ENCODE measurements at places on chromosomes 6 and 20.

GRCh38 chr6:130858054-130858453, 30.8 kb downstream of the SMLR1 start:
- no peak for DNase-seq

GRCh38 chr20:44496976-44497375, 21.3 kb downstream of the TTPAL start:
- no peak for DNase-seq

- no peak for DNase-seq
These were observed 4.3 kb downstream of the TMEM30A start for GRCh38 chr6:75280131-75280855.

DNA sequence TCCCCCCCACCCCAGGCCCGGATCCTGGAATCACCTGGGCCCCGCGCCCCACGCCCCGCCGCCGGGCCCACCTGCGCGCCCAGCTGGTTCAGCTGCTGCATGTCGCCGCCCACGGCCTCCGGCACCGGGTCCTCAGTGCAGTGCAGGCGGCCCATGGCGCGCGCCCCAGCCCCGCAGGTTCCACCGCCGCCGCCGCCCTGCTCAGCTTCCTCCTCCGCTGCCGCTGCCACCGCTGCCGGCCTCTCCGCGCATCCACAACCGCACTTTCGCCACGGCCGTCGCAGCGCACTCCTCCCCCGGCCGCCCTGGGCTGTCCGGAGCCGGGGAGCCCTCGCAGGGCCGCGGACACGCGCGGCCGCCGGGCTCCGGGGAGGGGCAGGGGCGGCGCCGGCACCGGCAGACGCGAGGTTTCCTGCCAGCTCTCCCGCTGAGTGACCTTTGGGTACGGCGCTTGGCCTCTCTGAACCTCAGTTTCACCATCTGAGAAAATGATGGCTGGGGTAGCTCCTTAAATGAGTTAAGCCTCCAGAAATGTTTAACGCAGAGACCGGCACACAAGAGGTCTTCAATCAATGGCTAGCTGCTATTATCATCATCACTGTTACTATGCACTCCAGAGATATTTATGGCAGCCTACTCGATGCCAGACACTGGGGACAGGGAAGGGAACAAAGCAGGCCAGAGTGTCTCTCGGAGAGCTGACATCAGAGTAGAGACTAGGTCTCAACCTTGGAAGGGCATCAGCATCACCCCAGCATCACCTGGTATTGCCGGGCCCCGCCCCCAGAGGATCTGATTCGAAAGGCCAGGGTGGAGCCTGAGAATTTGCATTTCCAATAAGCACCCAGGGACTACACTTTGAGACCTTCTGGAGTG, at the start of gene COMMD7:
COMMD7 (minus strand) TSS at position 231 of the 876 bp plus-strand sequence; CDS start at position 155, 76 bp downstream.
- peak; percentile 77 for DNase-seq

GRCh38 chr6:161204866-161205557, 68.8 kb downstream of the AGPAT4 start:
- DNase-seq: no peak

DNA sequence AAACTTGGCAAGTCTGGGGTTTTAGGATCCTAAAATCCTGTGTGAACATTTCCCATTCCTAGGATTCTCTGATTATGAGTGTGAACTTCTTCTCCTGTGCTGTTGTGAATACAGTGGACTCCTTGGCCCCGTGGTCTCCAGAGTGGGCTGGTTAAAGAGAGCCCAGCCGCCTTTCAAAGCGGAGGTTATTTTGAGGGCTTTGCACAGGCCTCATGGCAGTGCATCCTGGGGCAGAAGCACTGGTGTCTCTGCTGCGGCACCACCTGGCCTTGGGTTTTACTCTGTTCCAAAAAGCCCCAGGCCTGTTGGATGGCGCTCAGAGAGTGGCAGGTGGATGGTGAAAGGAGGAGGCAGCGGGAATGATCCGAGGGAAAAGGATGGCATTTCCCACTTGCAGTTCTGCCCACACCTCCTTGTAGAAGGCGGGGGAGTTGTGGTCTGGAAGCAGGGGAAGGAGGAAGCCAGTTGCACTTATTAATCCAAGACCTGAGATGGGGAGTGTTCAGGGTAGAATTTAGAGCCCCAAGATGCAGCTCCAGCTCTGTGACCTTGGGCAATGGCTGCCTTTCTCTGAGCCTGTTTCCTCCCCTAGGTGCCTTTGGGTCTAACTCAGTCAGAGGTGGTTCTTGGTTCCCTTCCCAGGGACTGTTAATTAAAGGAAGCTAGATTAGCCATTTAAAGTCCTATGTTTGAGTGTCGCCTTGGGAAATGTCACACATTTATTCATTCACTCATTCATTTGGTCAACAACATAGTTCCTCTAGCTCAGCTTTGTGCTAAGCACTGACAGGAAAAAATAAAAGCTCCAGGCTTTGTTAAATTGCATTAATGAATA, 22.4 kb downstream of the MMP24 start:
- DNase-seq: no peak

DNA sequence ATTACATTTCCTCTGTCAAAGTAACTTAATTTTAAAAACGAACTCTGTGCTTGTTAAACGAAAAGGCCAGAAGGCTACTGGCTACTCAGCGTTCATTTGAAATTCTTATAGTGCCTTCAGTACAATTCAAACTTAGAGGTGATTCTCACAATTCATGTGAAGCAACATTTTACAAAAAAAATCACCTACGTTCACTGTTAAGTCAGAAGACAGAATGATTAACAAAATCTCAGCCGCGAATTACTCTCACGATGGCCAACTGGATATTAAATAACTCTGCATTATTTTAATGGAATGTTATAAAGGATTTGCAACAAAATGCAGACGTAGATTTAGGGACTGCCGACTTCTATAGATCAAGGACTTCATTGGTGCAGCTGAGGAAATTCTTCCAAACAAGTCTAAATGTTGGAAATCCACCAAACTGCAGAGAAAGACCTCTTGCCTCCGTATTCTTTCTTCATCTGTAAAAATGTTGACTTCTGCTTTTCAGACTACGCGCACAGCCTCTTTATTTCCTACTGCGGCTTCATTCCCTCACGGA, 1.6 kb upstream of the QKI start:
- DNase-seq: no peak

- no peak for DNase-seq
These were observed 59.2 kb downstream of the STMND1 start for GRCh38 chr6:17161076-17161475.

DNA sequence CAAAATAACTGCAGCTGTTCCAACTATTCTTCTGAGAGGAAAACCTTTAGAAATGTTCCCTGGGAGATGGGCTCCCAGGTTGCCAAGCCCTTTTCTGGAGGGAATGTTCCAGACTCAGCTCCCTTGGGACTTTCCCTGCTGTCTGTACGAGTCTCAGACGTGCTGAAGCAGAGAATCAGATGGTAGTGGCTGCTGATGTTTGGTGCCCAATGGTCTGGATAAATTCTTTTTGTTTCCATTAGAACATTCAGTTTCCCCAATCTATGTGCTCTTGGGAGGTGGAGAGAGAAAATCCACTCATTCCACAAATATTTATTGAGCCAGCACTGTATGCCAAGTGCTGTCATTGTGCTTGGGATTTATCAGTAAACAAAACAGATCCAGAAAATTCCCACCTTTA, 40.0 kb downstream of the SNHG17 start:
- DNase-seq: no peak

DNA sequence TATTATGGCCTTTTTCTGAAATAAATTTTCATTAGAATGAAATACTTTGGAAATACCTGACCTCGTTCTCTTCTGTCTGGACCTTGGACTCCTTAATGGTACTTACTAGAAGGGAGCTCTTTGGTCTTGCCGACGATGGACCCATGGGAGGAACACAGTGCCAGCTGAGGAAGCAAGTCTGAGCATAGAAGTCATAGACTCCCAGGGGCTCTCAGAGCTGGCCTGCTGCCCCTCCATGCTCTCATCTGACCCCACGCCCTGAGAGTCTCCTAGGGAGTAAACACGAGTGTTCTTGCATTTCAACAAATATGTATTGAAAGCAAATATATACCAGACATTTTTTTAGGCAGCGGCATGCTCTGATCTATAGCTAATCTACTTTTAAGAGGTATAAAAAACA, 87.8 kb downstream of the PLEKHG1 start:
- no peak for DNase-seq

GRCh38 chr6:42028234-42029061, 21.9 kb upstream of the TAF8 start:
- DNase-seq: no peak

DNA sequence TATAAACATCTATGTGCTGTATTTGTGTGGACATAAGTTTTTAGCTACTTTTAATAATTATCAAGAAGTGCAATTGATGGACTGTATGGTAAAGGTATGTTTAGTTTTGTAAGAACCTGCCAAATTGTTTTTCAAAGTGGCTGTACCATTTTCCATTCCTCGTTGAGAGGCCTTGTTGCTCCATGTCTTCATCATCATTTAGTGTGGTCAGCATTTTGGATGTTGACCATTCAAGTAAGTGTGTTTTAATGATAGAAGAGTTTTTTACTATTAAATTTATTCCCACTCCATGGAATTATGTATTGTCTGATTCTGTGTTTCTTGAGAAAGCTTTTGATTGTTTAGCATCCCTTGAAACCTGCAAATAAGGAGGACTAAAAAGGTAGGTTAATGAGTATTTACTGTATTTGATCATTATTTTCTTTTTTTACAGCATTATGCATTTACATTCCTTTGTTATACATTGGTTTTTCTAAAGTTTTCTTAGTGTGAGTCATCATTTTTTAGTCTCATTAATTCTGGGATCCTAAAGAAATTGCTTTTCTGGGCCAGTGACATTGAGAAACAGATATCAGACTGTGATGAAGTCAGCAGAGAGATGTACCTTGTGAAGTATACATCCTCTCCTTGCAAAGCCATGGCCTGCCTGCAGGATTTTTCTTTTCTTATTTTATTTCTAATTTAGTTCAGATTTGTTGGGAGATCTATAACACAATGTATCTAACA, 312.8 kb upstream of the PTCHD4 start:
- no peak for DNase-seq

DNA sequence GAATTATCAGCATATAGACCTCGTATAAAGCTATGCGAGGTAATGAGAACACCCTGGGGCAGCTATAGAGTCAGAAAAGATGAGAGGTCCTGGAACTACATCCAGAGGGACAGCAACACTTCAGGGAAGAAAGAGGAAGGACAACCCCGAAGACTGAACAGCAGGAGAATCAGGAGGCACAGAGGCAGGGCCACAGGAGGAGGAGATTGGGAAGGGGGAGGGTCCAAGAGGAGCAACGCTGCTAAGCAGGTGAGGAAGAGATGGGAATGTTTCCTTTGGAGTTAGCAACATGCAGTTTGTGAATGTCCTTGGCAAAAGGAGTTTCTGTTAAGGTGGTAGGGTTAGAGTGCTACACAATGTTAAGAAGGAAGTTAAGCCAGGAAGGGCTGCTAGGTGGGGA, 79.5 kb upstream of the OLIG3 start:
- no peak for DNase-seq

- no peak for DNase-seq
These were observed 65.5 kb downstream of the TSHZ2 start for GRCh38 chr20:53037621-53038020.

GRCh38 chr6:30935018-30935417, 3.0 kb upstream of the SFTA2 start:
- no peak for DNase-seq

DNA sequence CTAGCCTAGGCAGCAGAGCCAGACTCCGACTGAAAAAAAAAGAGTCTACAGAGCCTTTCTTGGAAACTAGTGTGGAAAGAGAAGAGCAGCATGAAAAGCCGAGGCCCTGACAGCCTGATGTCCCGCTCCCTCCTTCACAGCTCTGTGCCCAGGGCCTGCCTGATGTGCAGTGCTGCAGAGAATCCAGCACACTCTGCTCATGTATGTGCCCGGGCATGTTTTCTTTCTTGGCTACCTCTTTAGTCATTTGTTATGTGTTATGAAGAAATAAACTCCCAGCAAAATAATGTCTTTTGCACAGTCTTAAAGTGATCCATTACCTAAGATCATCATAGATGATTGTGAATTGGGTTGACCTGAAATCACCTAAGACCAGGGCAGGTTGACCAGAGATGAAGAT, 78.1 kb upstream of the EZR start:
- peak; percentile 24 for DNase-seq

DNA sequence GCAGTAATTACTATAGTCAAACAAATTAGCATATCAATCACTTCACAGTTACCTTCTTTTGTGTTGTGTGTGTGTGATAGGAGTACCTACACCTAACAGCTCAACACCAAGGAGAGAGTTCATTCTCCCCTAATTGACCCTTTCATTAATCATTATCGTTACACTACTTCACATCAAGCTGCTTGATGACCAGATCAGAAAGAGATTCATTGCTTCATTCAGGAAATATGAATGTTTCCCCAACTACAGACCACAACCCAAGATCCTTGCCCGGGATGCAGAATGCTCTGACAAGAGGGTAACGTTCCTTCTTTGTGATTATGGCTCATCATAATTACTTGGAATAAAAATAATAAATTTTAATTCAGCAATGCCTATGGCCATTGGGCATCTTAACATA, 132.7 kb downstream of the PKHD1 start:
- no peak for DNase-seq

GRCh38 chr6:169783971-169784820, 32.8 kb downstream of the ERMARD start:
- peak; percentile 32 for DNase-seq

DNA sequence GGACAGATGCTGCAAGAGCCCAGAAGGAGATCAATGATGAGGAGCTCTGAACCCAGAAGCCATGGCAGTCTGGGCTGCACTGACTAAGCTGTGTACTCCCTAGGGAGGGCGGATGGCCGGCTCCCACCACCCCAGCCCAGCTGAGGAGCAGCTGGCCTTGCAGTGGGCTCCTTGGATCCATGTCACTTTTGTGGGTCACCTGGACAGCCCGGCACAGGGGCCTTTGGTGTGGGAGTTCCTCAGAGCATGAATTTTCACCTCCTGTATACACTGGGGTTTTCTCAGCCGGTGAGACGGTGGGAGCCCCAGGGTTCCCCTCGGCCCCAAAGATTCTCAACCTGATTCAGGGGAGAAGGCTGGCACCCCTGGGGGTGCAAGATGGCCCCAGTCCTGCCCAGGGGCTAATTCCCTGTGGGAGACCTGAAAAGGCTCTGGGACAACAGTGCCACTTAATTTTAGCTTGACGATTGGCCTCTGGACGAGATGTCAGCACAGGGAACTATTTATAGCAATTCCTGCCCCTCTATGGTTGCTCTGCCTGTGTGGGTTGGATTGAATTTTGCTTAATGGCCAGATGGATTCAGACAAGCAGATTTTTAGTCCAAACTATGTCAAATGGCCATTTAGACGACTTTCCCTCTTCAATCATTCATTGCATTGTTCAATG, 121.6 kb upstream of the PMEPA1 start:
- no peak for DNase-seq

DNA sequence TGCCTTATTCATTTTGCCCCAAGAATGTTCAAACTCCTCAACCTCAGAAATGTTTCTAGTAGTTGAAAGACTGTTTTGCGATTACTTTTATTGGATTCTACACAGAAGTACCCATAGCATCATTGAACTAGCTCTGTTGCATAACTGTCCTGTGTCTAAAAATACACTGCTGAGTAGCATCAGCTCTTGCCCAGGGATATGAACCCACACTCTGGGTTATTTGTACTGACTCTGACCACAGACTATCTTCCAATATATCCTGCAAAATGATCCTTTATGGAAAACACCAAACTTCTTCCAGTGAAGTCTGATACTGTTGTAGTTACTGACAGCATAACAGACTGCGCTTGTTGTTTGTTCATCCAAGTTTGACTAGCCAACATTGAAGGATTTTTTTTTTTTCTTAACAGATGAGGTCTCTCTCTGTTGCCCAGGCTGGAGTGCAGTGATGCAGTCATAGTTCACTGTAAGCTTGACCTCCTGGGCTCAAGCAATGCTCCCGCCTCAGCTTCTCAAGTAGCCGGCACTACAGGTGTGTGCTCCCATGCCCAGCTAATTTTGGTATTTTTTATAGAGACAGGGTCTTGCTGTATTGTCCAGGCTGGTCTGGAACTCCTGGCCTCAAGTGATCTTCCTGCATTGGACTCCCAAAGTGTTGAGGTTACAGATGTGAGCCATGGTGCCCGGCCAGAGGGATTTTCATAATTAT, 49.9 kb downstream of the TULP4 start:
- DNase-seq: no peak
